ENCODE measurements at places on chromosomes 6 and 20.

DNA sequence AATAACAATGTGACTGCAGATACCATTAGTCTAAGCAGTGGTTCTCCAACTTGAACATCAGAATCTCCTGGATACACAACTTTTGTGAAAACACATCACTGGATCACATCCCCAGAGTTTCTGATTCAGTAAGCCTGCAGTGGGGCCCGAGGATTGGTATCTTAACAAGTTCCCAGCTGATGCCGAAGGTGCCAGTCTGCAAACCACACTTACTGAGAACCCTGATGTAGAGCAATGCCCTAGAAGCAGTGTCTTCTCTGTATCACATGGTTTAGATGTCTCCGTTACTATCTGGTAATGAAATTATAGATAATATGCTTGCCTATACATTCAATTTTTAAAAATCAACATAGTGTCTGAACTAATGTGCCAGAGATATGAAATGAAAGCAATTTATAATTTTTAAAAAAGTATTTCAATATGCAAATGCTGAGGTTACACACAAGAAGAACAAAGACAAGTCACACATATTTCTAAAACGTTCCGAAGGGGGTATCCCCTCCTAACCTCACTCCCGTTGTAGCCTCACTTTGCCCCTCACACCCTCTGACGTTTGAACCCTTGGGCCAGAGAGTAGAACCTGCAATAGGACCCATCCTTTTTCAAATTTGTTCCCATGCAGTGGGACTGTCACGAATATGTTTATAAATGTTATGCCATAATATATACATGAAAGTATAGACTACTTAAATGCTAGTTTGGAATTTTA is 115.4 kb upstream of the SAMD5 start:
- DNase-seq: no peak

DNA sequence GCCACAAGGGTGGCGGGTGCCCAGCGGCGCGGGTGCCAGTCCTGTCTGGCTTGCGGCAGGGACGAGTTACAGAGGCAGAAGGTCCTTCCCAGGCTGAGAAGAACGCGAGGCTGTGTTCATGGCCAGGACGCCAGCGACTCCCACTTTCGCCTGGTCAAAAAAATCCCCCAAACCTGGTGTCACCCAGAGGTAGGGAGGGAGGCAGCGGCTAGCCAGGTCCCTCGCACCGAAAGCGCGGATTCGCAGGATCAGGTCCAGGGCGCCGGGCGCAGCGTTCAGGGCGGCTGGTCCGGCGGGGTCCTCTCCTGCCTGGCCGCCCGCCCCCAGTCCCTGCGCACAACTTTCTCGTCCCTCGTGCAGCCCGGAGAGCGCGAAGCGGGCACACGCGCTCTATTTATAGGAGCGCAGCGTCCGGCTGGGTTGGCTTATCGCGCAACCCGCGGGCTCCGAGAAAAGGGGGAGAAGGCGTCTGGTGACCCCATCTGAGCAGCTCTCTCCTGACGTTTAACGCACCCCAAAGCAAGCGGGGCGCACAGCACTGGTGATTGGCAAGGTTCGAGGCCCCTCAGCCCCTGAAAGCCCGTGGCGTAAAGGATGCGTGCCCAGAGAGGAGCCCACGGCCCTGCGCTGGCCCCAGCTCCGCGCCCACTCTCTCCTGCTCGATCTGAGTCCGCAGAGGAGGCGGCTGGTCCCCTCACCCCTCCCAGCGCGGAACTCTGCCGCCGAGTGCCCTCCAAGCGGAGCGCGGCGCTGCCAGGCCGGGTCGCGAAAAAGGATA is 519 bp downstream of the CBLN4 start:
- no peak for DNase-seq

GRCh38 chr20:36825385-36826104 is 50.4 kb upstream of the TLDC2 start:
- DNase-seq: no peak

GRCh38 chr20:46350201-46350985 is 42.1 kb upstream of the CDH22 start:
- DNase-seq: no peak

- no peak for DNase-seq
These were observed 348.8 kb downstream of the TFAP2B start for GRCh38 chr6:51167468-51167867.

- DNase-seq: no peak
These were observed 286.1 kb upstream of the PLCB4 start for GRCh38 chr20:8782804-8783203.

GRCh38 chr20:46324960-46325703 is 16.8 kb upstream of the CDH22 start:
- DNase-seq: no peak

DNA sequence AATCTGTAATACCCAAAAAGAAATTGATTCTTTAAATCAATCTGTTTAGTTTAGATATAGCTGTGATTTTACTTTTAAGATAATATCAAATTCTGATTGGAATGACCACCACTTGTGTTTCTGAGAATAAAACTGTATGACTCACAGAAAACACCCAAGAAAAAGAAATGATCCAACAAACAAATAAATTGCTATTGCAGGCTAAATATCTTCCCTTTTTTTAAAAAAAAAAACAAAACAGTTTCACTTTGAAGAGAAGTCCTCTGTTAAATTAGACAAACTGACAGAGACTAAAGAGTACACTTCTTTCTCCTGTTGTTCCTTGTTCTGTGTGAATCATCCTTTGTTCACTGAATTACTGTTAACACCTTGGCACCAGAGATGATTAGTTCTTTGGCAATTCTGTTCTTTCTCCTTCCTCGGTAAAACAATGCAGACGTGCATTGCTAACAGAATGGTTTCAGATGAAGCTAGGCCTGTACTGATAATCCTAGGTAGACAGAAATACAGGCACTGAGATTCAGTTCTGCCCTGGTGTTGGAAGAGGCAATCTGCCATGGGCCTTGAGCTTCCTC is 895.2 kb upstream of the CITED2 start:
- no peak for DNase-seq

DNA sequence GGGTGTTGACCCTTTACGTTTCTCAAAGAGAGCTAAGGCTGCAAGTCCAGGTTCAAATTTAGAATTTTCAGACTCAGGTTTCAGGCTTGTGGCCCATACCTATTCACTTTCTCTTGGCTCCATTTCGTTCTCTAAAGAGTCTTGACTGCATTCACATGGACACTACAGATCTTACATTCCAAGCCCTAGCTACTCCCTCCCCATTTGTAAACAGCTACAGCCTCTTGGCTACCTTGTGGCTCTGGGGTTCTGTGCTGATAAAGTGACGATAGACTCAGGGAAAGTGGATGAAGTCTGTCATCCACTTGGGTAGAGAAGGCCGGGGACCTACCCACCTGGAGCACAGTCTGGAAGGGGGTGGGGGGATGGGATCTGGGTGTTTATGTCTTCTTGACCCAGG is 503.3 kb downstream of the LMBRD1 start:
- no peak for DNase-seq

GRCh38 chr6:33314515-33314942 is 651 bp upstream of the TAPBP start:
- DNase-seq: peak; percentile 85

DNA sequence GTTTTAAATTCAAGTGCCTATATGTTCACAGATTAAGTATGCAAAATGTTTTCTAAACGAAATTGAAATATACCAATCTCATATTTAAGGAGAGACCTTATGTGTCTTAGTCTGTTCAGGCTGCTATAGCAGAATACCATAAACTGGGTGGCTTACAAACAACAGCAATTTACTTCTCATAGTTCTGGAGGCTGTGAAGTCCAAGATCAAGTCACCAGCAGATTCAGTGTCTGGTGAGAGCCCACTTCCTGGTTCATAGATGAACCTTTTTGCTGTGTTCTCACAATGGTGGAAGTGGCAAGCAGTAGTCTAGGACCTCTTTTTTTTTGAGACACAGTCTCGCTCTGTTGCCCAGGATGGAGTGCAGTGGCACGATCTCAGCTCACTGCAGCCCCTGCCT is 3.5 kb upstream of the DSTN start:
- DNase-seq: no peak

GRCh38 chr20:45085289-45085688 is 15.6 kb downstream of the KCNS1 start:
- no peak for DNase-seq

GRCh38 chr6:150230832-150231524 is 88.1 kb downstream of the PPP1R14C start:
- DNase-seq: no peak

DNA sequence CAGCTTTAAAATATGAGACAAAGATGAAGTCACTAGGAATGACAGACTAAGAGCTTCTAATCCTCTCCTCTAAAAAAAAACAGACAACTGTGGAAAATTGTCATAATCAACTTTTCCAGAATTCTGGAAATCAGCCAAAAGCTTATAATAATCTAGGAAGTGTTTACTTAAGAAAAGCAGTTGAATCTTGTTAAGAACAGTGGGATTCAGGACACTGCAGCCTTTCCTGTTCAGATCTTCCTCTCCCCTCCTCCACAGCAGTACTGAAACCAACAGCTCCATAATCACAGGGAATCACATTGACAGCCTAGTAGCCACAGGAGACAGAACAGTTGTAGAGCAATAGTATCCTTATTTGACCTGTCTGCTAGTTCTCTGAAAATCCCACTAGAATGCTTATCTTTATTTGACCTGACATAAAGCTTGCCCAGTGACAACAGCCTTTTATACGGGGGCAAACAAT is 41.6 kb downstream of the IBTK start:
- DNase-seq: no peak

DNA sequence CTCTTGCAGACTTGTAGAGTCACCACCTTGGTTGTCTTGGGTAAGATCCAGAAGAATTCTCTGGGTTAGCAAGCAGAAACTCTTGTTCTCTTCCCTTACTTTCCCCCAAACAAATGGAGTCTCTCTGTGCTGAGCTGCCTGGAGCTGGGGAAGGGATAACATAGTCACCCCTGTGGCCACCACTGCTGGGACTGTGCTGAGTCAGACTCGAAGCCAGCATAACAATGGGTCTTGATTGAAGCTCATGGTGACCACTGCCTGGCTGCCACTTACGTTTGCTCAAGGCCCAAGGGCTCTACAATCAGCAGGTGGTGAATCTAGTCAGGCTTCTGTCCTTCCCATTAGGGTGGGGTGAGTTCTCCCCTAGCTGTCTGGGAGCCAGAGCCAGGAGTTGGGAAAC is 15.4 kb upstream of the ERVFRD-1 start:
- DNase-seq: no peak

DNA sequence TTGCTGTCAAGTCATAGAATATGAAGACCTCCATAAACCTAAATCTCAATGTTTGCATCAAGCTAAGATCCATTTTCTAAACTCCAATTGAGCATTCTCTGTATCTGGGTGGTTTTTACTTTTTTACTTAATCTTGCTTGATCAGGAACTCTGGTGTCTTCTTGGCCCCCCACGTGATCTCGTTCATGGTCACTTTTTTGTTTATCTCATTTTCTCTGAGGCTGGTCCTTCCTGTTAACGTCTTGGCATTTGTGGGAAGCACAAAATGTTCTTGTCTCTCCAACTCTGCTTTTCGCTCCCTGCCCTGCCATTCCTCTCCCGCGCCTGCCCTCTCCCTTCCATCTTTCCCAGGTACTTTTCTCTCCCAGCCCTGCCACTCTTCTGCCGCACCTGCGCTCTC is 14.0 kb upstream of the MAPRE1 start:
- no peak for DNase-seq

DNA sequence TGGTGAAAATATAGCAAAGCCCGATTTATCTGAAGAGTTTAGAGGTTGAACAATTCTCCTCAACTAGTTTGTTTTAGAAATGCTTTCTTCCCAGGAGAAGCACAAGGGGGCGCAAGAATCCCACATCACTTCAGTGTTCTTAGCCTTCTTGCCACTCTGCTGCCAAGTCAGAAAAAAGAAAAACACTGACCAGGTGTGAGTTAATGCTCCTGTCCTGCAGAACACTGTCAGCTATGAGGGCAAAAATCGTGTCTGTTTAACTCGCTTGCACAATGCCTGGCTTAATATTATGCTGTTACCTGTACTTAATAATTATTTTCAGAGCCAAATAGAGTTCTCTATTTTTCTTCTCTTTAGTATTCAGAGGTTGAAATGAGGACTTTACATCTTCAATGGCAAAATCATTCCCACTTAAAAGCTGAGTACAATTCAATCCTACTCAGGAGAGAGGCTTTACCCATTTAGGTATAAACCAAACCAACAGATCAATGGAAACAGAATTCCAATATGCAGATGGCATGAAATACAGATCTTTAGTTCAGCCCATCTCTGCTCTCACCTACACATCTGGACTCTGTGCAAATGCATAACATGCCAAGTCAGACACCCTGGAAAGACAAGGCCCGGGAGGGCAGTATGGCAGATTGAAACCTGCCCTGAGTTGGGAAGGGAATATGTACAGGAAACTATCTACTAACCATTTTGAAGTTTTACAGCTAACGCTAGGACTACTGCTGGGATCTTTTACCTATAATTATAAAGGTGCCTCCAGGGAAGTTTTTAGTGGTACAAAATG is 71.4 kb upstream of the TULP1 start:
- DNase-seq: peak; percentile 68
